ENCODE measurements at places on chromosomes 2 and 18. TPM values are rescaled to one million over a fixed set of nuclear protein-coding genes. Genes with fewer than 3 reads are reported as not detected.

GRCh38 chr2:73070643-73071359 lies 711 bp downstream of the SFXN5 start:
- peak; percentile 58 for DNase-seq

- no peak for DNase-seq
Measured at GRCh38 chr2:135186054-135186453, 134.0 kb downstream of the RAB3GAP1 start.

GRCh38 chr2:229927817-229928321 lies 5.6 kb downstream of the FBXO36 start:
- DNase-seq = no peak

Gene RNU2-63P
- not detected for total RNA-seq
